ENCODE measurements at places on chromosomes 11 and 22.

GRCh38 chr22:40476341-40476740 is 105.9 kb downstream of the SGSM3 start:
- no peak for DNase-seq

- no peak for DNase-seq
Measured at GRCh38 chr22:44671742-44672141, 30.3 kb upstream of the PRR5 start.

- no peak for DNase-seq
Measured at GRCh38 chr11:115623021-115623451, 118.8 kb upstream of the CADM1 start.

DNA sequence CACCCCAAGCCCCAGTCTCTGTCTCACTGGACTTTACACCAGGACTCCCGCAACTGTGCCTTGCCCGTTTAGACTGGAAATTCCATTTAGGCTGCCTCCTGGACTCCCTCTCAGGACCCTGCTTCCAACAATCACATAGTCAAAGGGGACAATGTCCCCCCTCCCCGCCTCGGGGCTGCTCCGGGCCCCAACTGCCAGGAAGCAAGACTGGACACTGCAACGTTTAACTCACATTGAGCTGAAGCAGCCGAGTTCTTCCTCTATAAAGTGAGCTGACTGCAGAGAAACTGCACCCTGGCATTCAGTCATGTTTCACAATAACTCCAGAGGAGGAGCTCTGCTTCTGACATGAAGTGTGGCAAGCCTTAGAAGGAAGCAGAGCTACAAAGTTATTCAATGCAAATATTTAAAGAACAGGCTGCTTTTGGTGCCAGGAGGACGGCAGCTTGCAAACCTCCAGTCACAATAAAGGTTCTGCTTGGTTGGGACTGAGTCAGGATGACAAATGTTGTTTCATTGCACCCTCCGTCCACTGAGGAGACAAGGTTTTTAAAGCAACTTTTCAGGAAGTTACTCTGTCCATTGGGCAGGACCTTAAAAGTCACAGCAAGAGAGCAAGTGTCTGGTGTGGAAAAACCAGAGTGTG is 19.9 kb downstream of the PACSIN2 start:
- no peak for DNase-seq

GRCh38 chr22:19117111-19117512 is 5.1 kb downstream of the DGCR2 start:
- DNase-seq = no peak

DNA sequence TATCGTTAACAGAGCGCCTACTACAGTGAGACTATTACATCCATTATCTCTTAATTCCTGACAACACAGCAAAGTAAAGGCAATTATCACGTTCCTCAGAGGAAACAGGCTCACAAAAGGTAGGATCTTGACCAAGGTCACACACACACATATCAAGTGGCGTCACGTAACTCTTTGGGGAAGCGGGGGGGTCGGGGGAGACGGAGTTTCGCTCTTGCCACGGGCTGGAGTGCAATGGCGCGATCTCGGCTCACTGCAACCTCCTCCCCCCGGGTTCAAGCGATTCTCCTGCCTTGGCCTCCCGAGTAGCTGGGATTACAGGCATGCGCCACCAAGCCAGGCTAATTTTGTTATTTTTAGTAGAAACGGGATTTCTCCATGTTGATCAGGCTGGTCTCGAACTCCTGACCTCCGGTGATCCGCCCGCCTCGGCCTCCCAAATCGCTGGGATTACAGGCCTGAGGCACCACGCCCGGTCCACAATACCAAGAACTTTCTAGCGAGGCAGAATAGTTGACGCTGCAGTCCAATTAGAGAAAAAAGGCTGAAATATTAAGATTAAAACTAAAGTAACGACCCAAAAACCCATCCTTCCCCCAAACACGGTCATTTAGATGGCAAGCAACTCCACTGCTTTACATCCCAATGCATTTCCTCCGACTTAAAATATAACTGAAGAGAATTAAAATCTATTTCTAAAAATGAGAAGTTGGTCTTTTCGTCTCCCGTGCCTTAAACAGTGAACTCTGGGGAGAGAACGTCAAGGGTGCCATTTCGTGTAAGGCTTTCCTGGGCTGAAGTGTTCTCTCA is 1.2 kb downstream of the DDX17 start:
- peak; percentile 33 for DNase-seq

DNA sequence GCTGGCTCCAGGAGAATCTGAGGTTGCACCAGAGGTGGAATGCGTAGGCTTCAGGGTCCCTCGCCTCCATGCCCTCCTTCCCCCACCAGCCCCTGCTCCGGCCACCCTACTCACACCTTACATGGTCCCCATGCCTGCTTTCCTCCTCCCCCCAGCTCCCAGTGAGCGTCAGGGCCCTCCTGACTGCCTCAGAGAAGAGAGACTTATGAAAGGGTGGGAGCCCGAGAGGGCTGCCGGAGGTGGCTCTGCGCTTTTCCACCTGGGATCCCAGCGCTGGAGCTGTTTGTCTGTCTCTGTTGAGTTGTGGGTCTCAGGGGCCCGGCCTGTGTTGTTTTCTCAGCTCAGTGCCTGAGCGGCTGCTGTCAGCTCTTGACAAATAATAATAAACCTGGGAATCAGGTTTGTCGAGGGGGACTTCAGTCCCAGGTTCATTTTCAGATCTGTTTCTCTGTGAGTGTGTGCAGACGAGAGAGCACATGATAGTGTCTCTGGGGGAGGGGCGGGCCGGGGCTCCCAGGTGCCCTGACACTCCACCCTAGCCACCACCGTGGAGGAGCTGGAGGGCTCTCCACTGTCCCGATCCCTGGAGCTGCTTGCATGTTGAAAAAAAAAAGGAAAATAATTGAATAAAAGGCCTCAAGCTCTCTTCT is 153.7 kb downstream of the FEZ1 start:
- DNase-seq = no peak

GRCh38 chr11:5449432-5449831 is 309 bp downstream of the OR51I2 start:
- no peak for DNase-seq

- DNase-seq = no peak
Measured at GRCh38 chr11:101915791-101916291, 481 bp downstream of the ANGPTL5 start.

DNA sequence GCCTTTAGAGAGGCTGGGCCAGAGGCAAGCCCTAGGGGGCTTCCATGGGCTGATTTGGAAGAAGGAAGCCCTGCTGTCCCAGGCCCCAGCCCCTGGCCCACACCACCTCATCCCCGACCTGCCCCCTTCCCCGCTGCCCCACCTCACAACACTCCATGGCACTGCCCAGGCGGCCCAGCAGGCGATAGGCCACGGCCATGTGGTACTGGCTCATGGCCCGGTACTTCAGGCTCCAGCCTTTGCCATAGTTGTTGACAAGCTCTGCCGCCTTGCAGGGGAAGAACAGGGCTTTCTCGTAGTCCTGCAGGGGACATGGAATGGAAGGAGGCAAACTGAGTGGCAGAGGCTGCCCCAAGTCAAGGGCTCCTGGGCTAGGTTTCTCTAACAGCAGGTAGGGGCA is 6.4 kb downstream of the RAPSN start:
- DNase-seq = no peak

DNA sequence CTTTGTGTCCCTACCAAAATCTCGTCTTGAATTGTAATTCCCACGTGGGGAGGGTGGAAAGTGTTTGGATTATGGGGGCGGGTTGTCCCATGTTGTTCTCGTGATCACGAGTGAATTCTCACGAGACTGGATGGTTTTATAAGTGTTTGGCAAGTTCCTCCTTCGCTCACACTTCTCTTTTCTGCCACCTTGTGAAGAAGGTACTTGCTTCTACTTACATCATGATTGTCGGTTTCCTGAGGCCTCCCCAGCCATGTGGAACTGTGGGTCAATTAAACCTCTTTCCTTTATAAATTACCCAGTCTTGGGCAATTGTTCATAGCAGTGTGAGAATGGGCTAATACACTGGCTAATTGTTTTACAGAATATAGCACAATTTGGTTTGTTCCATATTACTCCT is 326.3 kb downstream of the GRM5 start:
- no peak for DNase-seq
